IMR-90 (cell line): ENCODE measurements at places on chromosomes 2 and 18. TPM values are rescaled to one million over a fixed set of nuclear protein-coding genes. Genes with fewer than 3 reads are reported as not detected.

The C2orf78 gene
- total RNA-seq: not detected in 2 replicates

The SERPINB12 gene
- not detected in 2 replicates for total RNA-seq

The CHCHD5 gene
- 4.8 and 8.1 TPM in 2 replicates for total RNA-seq

The STEAP3 gene
- total RNA-seq: 18.9 and 19.4 TPM in 2 replicates

The MYCN gene
- not detected in 2 replicates for total RNA-seq

The DQX1 gene
- total RNA-seq: not detected in 2 replicates
